ENCODE measurements at places on chromosomes 3 and 15.

DNA sequence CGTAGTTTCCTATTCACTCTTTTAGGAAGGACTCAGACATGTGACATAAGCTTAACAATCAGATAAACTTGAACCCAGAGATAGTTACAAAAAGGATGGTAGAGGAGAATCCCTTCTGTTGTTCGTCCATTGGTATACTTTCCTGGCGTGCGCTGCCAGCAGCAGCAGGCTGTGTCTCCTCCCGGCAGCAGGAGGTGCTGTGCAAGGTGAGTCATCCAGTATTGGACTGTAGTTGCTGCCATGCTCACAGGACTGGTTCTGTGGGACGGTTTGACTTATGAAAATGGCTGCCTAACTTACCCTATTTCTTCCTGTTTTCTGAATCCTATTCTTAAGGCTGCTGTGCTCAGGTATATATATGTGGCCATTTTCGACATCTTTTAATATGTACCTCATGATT is 253.4 kb upstream of the LRRC3B start:
- no peak for DNase-seq

DNA sequence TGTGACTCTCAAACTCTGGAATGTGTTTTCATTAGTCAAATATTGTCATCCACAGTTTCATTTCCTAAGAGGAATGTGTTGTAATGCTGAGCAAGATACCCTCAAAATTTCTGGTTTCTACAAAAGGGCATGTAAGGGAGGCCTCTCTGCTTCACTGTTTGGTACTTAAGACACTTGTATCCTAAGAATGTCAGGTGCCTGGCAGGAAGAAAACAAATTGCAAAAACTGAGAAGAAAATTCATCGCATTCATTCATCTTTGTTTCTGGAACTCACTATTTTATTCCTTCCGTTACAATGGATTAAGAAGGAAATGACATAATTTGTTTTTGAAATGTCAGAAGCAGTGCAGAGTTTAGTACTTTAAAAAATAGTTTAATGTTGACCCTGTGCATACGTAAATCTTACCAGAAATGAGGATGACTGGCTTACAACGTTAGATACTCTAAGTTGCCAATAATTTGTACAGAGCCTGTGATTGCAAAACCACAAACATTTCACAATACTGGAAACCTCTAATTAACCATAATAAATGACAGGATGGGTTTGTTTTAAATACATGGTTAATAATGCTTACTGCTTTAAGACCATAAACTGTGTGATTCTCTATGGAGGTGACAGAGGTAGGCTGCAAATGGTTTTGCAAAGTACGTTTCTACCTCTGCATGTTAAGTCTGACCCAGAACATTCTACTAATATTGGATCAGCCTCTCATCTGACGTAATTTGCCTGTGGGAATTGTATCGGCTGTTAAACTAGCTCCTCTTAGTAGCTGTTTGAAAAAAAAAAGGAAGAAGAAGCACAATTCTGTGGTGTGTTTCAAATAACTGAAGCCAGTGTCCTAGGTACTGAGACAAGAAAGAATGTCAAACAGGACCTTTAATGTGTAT is 477.8 kb downstream of the RBMS3 start:
- no peak for DNase-seq

GRCh38 chr15:64249406-64249805 is 86.6 kb upstream of the PPIB start:
- DNase-seq, result no peak

GRCh38 chr3:166697495-166697894 is 682.6 kb downstream of the ZBBX start:
- no peak for DNase-seq

GRCh38 chr15:70036585-70037291 is 61.0 kb downstream of the TLE3 start:
- DNase-seq, result no peak
